Naive thymus-derived CD4-positive, alpha-beta T cell (primary cell): ENCODE measurements at places on chromosomes 3 and 15.

- no peak for DNase-seq
Measured at GRCh38 chr3:69354948-69355347, 30.9 kb downstream of the FRMD4B start.

DNA sequence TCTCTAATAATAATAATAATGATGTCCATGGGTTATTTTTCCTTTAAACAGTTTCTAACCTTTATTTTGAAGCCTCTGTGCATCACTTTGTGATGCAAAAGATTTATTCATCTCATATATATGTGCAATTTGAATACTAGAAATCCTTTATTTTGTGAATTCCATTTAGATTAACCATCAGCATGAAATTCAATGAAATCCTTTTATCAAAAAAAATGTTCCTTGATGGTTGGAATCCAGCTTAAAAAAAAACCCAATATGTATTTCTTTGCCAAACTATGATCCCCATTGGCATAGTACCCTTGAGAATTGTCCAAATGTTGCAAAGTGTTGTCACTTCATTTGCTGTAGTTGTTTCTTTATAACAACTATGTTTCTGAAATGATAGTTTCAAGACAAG is 7.4 kb downstream of the TBC1D23 start:
- no peak for DNase-seq

GRCh38 chr3:182697345-182697919 is 95.9 kb upstream of the ATP11B start:
- no peak for DNase-seq

GRCh38 chr3:53725387-53725995 is 120.7 kb downstream of the CHDH start:
- DNase-seq = no peak

DNA sequence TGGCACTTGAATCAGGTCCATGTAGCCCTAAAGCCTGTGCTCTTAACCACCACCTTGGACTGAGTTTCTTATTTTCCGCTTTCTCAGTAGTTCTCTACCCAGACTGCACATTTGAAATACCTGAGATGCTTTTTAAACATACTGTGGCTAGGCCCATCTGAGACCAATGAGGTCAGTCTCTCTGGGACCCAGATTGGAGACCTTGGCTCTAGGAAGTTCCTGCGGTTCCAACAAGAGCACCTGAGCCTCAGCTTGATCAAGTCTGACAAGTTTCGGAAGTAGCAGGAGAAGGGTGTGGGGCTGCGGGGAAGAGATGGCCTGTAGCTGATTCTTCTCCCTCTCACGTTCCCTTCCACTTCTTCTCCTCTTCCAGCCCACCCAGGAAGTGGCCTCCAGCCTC is 11.5 kb upstream of the TSEN2 start:
- no peak for DNase-seq

- DNase-seq = no peak
Measured at GRCh38 chr3:52223449-52224408, 1.7 kb downstream of the TLR9 start.

DNA sequence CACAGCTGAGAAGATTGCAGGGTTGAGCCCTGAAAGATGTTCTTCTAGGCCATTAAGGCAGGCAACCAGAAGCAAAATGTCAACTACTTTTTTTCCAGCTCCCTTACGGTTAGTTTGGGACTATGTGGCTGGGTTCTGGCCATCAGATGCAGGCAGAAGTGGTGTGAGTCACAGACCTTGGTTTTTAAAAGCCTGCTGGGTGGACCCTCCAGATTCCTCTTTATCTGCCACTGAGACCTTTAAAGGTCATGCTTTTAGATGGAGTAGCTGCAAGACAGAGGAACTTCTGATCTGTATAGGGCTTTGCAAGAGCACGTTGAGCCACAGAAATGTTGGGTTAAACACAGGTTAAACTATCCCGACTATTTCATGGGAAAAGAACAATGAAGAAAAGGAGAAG is 102.9 kb downstream of the CHST2 start:
- no peak for DNase-seq

GRCh38 chr3:25657293-25657692 is 7.4 kb downstream of the TOP2B start:
- DNase-seq = no peak

DNA sequence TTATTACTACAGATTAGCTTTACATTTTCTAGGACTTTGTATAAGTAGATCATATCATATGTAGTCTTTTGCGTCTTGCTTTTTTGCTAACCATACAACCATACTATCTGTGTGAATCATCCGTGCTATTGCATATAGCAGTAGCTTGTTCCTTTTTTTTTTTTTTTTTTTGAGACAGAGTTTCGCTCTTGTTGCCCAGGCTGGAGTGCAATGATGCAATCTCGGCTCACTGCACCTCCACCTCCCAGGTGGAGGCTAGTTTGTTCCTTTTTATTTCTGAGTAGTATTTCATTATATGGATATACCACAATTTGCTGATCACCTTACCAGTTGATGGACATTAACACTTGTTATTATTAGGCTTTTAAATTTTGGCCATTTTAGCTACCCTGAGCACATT is 54.5 kb upstream of the TBL1XR1 start:
- no peak for DNase-seq

DNA sequence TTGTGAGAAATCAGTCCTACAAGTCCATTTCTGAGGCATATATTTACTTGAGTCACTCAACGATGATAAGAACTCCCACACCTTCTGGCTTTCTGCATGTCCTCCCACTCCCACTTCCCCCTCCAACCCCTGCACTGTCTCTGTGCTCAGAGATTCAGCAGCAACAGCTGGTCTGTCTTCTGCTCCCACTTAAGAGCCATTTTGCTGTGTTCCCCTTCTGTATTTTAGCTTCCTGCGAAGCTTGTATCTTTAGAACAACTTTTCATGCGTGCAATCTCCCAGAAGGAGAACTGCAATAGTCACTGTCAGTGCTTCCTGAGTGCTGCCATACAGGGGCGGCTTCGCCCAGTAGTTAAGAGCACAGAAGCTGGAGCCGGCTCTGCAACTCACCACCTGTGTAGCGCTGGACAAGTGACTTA is 90.0 kb upstream of the SPATA12 start:
- no peak for DNase-seq

DNA sequence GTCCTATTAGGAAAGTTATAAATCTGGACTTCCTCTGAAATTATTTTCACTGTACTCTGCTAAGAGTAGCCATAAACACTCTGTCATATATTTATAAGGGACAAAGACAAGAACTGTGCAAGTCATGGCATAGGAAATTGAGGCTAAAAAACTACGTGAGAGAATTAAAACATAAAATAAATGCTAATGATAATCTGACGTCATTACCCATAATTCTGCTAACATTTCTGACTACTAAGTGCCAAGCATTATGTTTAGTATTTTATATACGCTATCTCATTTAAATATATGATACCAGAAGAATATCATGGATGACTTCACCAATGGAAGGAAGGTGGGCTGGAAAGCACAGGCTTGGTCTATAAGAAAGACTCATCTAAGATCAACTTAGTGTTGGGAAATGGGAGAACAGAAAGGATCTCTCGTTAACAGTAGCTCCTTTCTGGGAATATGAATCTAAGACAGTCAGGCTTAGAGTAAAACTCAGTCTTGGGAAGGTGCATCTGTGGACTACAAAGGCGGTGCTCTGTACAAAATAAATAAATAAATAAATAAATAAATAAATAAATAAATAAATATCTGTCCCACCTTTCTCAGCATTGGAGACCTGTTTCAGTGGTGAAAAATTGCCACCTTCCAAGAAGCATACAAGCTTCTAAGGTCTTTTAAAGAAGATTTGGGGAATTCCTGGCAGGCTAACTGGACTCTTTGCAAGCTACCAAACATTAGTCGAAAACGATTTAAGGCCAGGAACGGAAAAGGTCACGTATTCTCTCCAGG is 267.4 kb downstream of the CGGBP1 start:
- DNase-seq = no peak

- no peak for DNase-seq
Measured at GRCh38 chr15:41567862-41568261, 8.8 kb downstream of the TYRO3 start.
